ENCODE measurements at places on chromosomes 2 and 18.
A peak's percentile ranks its signal among the peaks of the same experiment; 100 is the strongest.

- no peak for DNase-seq
Measured at GRCh38 chr2:227799202-227799601, 14.4 kb upstream of the CCL20 start.

- DNase-seq = peak; percentile 61
Measured at GRCh38 chr2:165203689-165204559, at the start of gene SCN3A. Gene SCN3A (minus strand): TSS chr2:165204050. CDS start chr2:165176394, 27,656 bp downstream.

- DNase-seq = no peak
Measured at GRCh38 chr2:181900007-181900651, 8.6 kb downstream of the ITPRID2 start.

DNA sequence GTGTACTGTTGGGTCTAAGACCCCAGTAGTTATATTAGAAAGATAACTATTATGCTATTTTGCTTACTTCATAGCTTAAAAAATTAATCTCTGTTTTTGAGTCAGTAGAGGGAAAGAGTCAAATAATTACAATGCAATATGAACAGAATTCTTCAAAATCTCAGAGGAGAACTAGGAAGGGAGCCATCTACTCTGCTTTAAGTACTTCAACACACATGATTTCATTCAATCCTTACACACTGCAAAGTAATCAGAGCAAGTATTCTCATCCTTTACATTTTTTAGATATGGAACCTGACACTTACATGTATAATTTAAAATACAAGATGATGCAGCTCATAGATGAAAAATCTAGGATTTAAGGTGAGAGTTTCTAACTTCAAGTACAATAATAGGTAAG lies 27.7 kb downstream of the COL5A2 start:
- no peak for DNase-seq
